ENCODE measurements at places on chromosomes 6 and 20.

DNA sequence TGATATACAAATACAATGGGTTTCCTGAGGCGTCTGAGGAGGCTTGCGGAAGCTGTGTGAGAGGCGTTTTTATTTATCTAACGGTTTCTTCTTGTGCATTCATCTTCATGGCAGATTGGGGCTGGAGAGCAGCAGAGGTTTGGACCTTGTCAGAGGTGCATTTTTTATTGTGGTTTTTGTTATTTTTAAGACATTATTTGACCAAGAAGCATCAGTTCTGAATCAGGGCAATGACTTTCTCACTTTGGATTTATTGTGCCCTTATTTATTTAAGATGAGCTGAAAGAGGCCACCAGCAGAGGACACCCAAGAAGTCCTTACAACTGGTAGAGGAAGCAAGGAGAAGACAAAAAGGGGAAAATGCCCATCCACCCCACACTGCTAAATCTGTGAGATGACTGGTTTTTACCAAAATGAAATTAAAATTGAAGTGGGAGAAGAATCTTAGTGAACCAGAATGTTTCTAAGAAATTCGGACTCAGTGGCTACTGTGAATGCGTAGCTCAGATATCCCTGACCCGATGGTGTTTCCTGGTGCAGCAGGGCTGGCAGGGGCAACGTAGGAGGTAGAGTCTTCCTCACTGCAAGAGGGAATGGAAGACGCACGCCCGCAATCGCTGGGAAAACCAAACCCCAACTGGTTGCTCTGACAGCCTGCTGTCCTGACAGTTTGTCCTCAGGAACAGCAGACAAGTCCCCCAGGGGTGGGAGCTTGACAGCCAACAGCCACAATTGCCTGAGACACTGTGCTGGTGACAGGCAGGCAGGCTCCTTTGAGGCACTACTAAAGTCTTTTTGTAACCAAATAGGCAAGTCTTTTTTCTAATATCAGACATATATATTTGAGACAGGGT, 14.2 kb downstream of the PRR18 start:
- DNase-seq = no peak

GRCh38 chr6:163460307-163460782, 45.8 kb downstream of the QKI start:
- DNase-seq = no peak

- DNase-seq = no peak
Observed at GRCh38 chr6:150486048-150486447, 113.6 kb upstream of the PLEKHG1 start.

- DNase-seq = no peak
Observed at GRCh38 chr6:103273048-103273447, 1586.7 kb downstream of the HACE1 start.

GRCh38 chr20:46229478-46230105, 78.7 kb downstream of the CDH22 start:
- no peak for DNase-seq

GRCh38 chr6:37819802-37820717, 533 bp downstream of the ZFAND3 start:
- DNase-seq = peak; percentile 31

GRCh38 chr20:1879934-1880333, 15.3 kb upstream of the SIRPA start:
- DNase-seq = no peak

DNA sequence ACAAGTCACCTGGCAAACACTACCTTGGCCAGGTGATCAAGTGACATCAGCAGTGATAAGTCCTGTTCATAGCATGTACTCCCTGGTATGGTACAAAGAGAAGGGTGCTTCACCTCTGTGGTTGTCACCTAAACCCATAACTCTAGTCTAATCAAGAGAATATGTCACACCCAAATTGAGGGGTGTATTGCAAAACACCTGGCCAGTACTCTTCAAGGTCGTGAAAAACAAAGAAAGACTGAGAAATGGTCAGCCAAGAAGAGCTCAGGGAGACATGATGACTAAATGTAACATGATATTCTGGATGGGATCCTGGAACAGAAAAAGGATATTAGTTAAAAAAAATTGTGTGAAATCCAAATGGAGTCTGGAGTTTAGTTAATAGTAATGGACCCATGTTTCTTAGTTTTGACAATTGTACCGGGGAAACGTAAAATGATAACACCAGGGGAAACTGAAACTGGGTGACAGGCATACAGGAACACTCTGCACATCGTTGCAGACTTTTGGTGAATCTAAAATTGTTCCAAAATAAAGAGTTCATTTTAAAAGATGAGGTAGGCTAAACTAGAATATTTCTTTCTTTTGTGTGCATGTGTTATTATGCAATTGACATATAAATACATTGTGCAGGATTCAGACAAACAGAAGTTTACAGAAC, 262.0 kb downstream of the CDC5L start:
- DNase-seq = no peak

- no peak for DNase-seq
Observed at GRCh38 chr6:56905378-56905777, 49.5 kb upstream of the BEND6 start.

DNA sequence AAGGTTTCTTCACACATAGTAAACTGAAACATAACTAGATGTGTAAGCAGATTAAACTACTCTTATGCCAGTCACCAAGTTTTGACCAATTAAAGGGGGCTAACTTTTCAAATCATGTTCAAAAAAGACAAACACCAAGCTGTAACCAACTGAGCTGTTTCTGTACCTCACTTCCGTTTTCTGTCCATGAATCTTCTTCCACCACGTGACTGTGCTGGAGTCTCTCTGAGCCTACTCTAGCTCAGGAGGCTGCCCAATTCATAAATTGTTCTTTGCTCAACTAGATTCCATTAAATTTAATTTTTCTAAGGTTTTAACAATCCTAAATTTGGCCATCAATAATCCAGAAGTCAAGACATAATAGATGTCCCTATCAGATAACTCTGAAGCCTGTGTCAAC, 229.4 kb downstream of the FNDC1 start:
- no peak for DNase-seq

GRCh38 chr20:47775841-47776240, 9.4 kb downstream of the SULF2 start:
- DNase-seq = no peak

GRCh38 chr6:44309092-44309491, 4.1 kb downstream of the AARS2 start:
- DNase-seq = no peak

- no peak for DNase-seq
Observed at GRCh38 chr6:37759221-37760144, 60.0 kb upstream of the ZFAND3 start.

DNA sequence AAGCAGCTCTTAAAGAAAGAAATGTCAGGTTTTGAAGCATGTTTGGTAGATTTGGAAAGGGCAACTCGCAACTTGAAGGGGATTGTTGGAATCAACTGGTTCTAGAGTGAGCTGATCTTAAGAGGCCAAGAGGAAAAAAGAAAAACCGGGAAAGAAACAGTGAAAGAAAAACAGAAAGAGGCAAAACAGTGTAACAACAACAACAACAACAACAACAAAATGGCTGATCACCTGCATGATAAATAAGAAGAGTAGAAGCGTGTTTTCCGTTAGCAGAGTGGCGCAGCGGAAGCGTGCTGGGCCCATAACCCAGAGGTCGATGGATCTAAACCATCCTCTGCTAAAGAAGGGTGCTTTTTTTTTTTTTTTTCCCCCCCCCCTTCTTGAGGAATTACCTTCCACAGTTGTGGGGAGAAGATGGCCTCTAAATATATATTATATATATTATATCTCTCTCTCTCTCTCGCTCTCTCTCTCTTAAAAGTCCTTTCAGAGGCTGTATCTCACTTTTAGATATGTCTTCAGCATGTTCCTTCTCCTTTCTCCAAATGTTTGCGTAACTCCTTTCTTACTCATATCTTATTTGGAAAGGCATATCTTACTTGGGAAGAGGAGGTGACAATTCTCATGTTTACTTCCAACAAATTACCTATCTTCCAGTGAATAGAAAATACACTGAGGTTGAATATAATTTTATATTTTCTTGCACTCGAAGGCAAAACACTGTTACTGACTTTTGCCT, 134.4 kb downstream of the OR2B2 start:
- DNase-seq = no peak

- no peak for DNase-seq
Observed at GRCh38 chr20:24868396-24868927, 80.6 kb upstream of the CST7 start.

DNA sequence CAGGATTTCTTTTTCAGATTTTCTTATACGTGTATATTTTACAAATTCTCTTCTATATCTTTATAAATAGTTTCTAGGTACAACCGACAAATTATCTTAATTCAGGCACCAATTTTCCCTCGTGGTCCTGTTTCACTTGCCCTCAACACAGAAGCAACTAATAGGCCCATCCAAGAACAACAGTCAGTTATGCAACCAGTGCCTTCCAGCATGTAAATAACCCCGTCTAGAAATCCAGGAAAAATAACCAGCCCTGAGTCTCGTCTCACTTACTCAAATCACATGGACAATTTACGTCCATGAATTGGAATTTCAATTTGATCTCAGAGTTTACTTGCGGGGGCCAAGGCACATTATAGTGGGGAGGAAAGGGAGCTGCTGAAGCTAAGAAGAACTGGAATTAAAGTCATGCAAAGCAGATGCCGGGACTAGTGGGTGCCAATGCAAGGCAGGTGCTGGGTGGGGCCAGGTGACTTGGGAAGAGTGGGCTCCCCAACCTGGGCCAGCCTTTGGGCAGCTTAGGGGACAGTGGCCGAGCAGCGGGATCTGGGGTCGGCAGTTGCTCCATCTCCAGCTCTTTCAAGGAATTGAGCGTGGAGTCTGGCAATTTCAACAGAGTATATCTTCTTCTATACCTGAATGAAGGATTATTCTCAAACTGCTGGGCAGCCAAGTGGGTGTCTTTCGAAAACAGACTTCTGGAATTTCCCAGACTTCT, 121.7 kb downstream of the EDN3 start:
- no peak for DNase-seq

DNA sequence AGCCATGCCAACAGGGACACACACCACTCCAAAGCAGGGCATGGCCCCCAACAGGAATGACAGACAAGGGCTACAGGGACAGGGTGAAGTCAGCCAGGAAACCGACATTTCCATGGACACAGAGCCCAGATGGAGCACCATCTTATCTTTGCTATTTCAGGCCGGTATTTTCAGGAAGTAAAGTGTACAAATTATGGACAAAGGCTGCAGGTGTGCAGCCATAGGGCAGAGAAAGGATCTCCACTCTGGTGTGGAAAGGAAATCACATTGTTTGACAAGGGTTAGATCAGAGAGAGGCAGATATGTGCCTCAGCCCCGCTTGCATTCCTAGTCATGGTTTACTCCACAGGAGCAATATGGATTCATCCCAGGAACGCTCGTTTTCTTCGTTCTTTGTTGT, 81.7 kb upstream of the SLC22A23 start:
- no peak for DNase-seq

- DNase-seq = no peak
Observed at GRCh38 chr20:15854911-15855310, 718.3 kb downstream of the KIF16B start.

DNA sequence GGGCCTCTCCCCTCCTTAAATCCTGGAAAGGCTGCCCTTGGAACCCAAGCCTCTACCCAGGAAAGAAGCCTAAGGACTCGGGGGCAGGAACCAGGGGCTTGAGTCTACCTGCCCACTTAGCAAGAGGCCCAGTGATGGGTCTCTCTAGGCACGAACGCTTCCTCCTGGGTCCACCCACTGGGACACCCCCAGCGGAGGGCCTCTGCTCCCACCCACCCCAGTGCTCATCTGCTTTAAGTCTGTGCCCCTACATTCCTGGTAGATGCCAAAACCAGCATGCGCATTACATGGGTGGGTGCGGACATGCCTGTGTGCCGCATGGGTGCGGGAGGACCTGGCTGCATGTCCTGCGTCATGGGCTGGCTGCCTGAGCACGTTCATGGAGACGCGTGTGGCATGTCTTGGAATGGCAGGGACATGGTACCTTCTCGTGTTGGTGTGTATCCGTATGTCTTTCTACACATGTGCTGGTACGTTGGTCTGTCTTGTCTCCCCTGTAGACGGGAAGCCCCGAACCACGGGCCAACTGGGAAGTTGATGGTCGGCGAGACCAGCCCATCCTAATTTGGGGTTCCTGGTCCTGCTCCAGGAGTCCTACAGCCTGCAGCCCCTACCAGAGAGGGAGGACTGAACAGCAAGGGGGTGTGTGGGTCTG, 29.3 kb downstream of the SNPH start:
- no peak for DNase-seq

DNA sequence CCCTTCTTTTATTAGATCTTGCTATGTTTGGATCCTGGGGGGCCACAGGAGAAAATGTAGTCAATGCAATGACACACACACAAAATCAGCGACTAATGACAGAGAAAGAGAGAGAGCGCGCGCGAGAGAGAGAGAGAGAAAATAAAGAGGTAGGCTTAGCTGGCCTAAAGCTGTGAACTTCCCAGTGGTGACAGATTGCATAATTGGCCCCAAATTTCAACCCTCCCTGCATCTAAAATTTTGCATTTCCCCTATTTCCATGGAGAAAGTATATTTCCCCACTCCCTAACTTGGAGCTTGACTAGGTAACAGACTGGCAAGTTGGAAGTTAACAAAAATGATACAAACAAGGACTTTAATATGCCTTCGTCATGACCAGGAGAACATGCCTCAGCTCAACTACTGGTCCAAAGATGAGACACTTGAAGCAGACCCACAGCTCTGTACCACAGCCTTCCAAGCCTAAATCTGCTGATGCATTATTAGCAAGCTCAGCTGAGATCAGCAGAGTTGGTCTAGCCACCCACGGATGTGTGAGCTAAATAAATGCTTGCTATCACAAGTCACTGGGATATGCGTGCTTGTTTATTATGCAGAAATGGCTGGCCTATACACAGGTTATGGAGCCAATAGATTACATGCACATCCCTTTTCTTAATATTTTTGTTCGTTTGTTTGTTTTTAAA, 118.1 kb upstream of the PRDM1 start:
- DNase-seq = no peak

DNA sequence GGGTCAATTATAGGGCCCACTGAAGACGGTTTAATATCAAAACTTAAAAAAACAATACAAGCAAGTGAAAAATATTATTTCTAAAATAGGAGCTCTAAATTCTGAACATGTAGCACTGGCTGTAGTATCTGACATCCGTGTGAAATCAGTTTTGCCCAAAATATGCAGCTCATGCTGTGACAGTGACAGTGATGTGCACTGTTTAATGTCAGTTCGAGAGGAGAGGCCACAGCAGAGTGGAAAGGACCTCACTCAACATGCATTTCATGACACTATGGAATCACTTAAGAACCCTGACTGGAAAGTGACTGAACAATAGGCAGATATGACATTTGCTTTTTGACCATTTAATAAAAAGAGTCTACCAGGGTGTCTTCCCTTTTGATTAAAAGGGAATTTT, 397.0 kb downstream of the FRK start:
- no peak for DNase-seq

- DNase-seq = peak; percentile 16
Observed at GRCh38 chr6:27188885-27189418, 58.5 kb upstream of the PRSS16 start.

DNA sequence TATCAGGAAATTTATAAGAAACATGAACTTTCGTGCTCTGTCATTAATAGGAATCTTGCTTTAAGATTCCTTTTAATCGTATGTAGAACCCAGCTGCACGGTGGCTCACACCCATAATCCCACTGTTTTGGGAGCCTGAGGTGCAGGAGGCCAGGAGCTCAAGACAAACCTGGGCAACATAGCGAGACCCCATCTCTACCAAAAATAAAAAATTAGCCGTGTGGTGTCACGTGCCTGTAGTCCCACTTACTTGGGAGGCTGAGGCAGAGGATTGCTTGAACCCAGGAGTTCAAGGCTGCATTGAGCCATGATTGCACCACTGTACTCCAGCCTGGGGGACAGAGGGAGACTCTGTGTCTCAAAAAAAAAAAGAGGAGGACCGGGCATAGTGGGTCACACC, 7.4 kb downstream of the PTPRA start:
- no peak for DNase-seq

- no peak for DNase-seq
Observed at GRCh38 chr6:42627044-42627443, 63.2 kb downstream of the UBR2 start.

All from C1 segment of cervical spinal cord (tissue), 14 donors.